ENCODE measurements at places on chromosomes 3 and 15.

DNA sequence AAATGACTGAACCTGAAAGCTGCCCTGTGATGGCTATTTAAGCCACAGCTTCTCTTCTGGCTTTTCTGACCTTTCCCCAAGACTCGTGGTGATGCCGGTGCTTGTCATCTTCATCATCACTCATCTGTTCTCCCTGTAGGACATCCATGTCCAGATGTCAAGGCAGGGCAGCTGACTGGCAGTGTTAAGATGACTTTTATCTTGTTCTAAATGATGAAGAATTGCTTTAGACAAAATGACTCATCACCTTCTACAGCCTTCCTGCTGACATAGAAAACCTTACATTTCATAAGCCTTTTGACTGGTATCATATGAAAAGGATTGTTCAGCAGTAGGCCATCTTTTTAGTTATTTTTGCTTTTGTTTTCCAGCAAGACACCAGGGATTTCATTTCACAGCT is 67.0 kb upstream of the GPR149 start:
- DNase-seq = no peak

GRCh38 chr15:59446232-59446957 is 8.4 kb downstream of the FAM81A start:
- DNase-seq = no peak

GRCh38 chr3:8524249-8524648 is 22.6 kb downstream of the LMCD1 start:
- no peak for DNase-seq

GRCh38 chr3:87793337-87793877 is 265.4 kb downstream of the CGGBP1 start:
- peak; percentile 6 for DNase-seq

- no peak for DNase-seq
Measured at GRCh38 chr3:105869861-105870755, 1.3 kb upstream of the CBLB start.

GRCh38 chr3:151989621-151990020 is 116.2 kb downstream of the SUCNR1 start:
- DNase-seq = peak; percentile 27

- DNase-seq = no peak
Measured at GRCh38 chr15:85073556-85074194, 92.0 kb downstream of the PDE8A start.

- no peak for DNase-seq
Measured at GRCh38 chr3:78050276-78051065, 1010.6 kb downstream of the ROBO2 start.

DNA sequence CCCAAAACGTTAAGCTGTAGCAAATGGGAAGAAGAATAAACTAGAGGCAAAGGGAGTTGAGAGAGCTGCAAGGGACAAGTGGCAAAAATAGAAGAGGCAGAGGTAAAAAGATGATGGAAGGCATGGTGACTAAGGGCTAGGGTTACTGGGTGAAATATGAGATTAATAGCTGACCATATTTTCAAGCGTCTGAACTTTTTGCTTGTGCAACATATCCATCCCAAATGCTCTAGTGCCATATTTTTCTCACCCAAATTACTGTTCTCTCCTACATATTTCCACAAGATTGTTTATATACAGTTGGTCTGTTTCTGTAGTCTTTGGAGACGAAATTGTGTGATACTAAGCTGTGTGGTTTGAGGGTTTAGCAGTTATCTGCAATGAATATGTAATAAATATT is 145.5 kb downstream of the GMNC start:
- no peak for DNase-seq

DNA sequence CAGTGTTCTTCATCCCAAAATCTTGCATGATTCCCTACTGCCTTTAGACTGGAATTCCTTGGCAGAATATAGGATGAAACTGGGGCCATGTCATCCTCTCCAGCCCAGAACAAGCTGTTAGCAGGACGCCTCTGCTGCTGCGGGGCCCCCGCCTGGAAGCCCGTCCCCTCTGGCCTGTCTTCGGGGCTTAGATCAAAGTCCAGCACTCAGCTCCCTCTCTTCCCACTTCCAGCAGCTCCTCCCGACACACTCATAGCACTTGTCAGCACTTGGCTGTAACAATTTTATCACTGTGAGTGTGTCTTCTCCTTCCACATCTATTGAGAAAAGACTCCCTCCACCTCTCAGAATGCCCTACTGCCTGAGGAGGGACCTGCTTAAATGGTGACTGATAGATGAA is 112.0 kb upstream of the HACD2 start:
- DNase-seq = no peak

- no peak for DNase-seq
Measured at GRCh38 chr15:50257332-50257731, 8.2 kb downstream of the HDC start.

DNA sequence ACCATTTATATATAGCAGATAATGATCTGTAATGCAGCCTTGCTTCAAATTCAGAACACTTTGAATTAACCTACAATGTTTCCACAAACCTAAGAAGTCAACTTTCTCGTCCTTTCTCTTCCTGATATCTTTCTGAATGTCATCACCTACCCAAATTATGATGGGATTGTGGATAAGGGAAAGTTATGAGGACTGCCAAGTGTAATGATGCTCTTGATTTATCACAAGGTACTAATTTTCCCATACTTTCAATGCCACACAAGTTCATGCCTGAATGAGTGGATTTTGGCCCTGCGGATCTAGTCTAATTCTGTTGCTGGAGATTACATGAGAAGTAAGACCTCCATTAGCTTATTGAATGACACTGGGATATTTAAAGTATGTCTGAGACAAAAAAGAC is 82.6 kb upstream of the NANOGP8 start:
- no peak for DNase-seq

- no peak for DNase-seq
Measured at GRCh38 chr3:134928392-134928791, 133.3 kb downstream of the EPHB1 start.

- DNase-seq = no peak
Measured at GRCh38 chr3:1404270-1404962, 311.6 kb downstream of the CNTN6 start.

GRCh38 chr3:29280404-29281093 is at the start of gene RBMS3:
RBMS3 (plus strand) TSS chr3:29281071.
- peak; percentile 88 for DNase-seq

GRCh38 chr15:99409097-99409473 is 156.7 kb upstream of the MEF2A start:
- DNase-seq = peak; percentile 81

GRCh38 chr3:46561511-46561910 is 4.6 kb downstream of the LRRC2 start:
- no peak for DNase-seq

DNA sequence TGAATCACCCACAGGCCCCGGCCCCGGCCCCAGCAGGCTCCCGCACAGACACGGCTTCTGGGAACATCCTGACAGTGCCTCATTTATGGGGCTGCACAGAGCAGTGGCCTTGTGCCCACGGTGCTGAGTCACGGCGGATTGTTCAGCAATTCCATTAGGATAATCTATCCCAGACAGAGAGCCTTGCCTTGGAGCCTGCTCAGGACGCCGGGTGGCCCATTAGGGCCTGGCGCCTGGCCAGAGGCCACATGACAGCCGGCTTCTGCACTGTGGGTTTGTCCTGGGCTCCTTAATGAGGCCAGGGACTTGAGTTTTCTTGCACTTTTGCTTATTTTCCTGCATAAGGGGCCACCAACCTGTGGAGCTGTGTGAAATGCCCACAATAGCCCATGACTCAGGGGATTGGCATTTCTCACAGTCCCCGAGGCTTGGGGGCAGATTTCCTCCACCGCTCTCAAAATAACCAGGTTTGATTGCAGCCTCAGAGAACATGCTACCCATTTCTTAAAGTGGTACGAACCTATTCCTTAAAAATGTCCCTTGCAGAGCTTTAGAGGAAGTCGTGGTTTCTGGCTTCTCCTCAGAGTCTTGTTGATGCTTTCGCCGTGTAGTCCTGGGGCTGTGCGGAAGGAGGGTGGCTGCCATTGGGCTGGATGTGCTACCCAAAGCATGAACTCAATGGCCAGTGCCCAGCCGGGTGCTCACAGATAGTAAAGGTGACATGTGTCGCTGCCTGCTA is 19.0 kb downstream of the SYNM start:
- peak; percentile 91 for DNase-seq

- no peak for DNase-seq
Measured at GRCh38 chr3:107884028-107884427, 206.8 kb downstream of the CD47 start.

GRCh38 chr3:71285086-71285485 is 298.4 kb downstream of the FOXP1 start:
- DNase-seq = no peak

DNA sequence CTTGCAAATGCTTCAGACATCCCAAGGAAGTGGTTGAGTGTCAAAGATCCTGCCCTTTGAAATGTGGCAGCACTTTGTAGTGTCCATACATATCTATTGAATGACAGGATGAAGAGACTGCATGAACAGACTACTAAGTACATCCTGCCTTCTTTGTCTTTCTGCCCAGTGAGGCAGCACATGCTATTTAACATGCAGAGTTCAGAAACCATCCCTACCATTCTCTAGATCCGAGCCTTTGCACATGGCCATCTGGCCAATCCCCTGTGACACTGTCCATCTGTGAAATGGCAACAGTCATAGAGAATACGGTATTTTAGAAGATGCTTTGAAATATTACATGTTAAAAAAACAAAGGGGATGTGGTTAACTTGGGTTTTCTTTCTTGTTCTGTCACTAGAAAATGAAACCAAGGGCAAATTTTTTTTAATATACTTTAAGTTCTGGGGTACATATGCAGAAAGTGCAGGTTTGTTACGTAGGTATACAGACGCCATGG is 519.6 kb downstream of the NTRK3 start:
- no peak for DNase-seq

DNA sequence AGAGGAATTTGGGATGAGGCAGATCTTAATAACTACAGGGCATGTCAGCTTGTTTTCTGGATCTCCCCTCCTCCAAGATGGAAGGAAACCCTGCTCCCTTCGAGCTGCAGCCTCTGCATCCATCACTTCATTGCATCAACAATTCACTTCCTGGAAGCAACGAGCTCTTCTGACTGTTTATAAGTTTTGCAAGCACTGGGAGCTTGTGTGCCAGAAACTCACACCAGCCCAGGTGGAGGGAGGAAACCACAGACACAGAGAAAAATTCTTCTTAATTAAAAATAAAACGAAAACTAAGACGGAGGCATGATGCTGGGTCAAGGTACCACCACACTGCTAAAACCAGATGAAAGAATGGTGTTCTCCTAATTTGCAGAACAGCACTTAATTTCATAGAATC is 10.6 kb downstream of the LRIG1 start:
- DNase-seq = no peak

GRCh38 chr3:47849699-47850563 is 47.0 kb downstream of the DHX30 start:
- peak; percentile 19 for DNase-seq

DNA sequence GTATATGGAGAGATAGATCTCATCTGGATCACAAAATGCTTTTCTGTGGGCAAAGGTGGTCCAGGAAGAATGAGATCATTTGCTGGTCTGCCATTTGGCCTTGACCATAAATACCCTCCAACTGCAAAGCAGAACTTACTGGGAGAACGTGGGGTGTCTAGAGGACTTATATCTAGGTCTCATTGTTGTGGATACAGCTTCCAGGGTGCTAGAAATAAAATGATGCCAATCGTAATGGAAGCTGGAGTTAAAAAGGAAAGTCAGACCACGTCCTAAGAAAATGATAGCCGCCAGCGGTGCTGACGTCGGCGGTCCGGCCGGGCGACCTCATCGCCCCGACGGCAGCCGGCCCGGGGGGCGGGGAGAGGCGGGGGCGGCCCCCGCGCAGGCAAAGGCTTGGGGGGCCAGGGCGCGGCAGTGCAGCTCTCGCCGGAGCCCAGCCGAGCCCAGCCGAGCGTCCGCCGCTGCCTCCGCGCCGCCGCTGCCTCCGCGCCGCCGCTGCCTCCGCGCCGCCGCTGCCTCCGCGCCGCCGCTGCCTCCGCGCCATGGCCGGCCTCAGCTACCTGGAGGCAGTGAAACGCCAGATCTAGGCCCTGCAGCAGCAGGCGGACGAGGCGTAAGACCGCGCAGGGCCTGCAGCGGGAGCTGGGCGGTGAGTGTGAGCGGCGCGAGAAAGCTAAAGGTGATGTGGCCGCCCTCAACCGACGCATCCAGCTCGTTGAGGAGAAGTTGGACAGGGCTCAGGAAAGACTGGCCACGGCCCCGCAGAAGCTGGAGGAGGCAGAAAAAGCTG is 89.5 kb downstream of the EOMES start:
- peak; percentile 49 for DNase-seq

GRCh38 chr3:192090586-192090985 is 629.6 kb downstream of the PYDC2 start:
- no peak for DNase-seq

GRCh38 chr3:146125951-146126350 is 35.0 kb downstream of the PLOD2 start:
- DNase-seq = no peak

DNA sequence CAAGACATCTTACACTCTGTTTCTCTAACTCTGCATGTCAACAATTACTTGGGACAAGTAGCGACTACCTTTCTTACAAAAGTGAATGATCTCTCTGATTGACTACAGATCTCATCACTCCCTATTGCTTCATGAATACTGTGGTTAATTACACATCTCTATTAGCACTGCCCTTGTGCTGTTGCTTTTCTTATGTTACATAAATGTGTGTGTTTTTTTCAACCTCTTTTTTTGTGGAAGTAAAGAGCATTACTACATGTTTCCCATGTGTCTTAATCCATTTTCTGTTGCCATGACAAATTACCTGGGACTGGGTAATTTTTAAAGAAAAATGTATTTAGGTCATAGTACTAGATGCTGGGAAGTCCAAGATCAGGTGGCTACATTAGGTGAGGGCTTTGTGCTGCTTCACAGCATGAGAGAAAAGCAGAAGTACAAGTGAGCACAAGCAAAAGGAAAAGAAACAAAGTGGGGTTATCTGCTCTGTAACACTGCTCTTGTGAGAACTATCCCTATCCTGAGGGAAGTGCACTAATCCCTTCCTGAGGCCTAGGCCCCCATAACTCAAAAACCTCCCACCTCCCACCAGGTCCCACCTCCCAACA is 298.2 kb upstream of the SATB1 start:
- DNase-seq = no peak

DNA sequence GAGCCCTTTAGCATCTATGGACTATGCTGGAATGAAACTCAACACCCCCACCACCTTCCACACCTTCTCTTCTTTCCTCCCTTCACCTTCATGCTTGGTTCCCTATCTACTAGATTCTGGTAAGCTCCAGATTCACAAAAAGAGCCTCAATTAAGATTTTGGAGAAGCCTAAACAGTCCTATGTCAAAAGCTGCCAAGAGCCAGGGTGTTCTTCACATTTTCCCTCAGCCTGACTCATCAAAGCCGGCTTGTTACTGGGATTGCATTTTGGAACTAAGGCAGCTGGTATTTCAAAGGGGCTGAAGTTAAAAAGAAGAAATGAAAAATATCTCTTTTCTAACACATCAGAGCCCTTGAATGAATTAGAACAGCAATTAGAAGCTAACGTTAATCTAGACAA is 247.7 kb downstream of the MYRIP start:
- no peak for DNase-seq

GRCh38 chr3:128555098-128555825 is 62.3 kb upstream of the GATA2 start:
- DNase-seq = no peak

GRCh38 chr3:178001670-178002101 is 534.5 kb upstream of the KCNMB2 start:
- DNase-seq = no peak

- DNase-seq = no peak
Measured at GRCh38 chr15:78174401-78174800, 25.2 kb downstream of the IDH3A start.
